ENCODE measurements at places on chromosomes 6 and 20.

GRCh38 chr20:58576603-58576970 is 61.4 kb upstream of the APCDD1L start:
- no peak for DNase-seq

DNA sequence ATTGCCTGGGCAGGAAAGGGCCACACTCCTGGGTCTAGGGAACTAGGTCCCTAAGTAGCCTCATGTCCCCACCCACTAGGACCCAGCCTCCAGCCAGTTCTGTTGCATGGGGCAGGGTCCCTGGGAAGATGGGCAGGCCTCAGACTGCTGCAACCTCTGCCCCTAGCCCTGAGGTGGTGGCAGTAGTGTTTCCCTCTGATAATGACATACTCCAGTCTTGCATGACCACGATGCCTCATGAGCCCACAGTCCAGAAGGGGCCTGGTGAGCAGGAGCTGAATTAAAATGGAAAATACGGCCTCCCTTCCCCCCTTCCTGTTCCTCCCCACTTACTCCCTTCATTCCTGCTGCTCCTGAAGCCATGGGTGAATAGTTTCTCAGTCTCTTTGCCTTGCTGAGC is 36.0 kb upstream of the SCRT2 start:
- no peak for DNase-seq

GRCh38 chr20:48530957-48531356 is 296.8 kb downstream of the PREX1 start:
- no peak for DNase-seq

GRCh38 chr20:62744741-62745191 is 36.1 kb downstream of the NTSR1 start:
- no peak for DNase-seq

DNA sequence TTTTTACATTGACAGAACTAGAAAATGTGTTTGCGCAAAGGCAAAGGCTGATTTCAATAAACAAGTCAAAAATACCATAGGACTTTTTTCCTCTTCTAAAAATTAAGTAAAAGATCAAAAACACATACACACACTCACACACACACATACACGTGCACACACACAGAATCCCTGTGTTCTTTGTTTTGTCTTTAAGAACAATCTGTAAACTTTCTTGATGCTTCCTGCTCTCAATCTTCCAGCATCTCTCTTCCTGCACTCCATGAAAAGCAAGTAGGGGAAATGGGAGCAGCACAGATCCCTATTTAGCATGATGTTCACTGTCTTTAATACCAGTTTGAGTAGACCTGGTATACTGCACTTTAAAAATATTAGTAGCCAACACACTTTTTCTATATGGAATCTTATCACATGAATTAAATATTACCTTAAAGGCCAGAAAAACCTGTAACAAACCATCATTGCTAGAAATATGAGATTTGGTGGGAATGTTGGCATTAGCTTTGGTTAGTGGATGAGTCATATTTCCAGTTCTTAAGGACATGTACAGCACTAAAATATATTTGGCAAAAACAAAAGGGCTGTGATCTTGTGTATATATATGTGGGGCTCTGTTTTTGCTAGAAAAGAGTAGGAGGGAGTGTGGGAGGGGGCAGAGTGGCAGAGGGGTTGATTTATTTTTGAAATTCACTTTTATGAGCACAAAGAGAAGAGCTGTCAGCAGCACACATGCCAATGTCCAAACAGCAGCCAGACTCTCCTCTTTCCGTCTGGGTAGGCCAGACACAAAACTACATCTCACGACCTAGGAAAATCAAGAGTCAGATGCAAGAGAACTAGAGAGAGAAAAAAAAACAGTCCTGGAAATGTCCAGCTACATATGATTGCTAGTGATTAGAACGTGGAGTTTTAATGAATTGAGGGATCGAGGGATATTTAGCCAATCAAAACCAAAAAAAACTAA is 4.6 kb downstream of the PTPRK start:
- DNase-seq = no peak

DNA sequence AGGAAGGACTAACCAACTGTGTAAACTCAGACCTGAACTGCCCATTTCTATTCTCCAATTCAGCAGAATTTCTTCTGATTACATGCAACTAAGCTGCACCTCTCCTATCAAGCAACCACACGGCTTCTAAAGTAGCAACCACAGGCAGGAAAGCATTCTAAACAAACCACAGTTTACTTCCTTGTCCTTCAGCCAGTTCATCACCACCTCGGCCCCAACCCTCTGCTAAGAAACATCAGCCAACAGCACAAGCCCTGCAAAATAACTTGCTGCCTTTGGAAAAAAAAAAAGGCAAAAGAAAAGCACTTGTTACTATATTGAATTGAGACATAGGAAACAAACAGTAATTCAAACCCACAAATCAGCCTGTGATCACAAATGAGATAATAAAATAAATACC is 140.3 kb downstream of the NFATC2 start:
- no peak for DNase-seq

DNA sequence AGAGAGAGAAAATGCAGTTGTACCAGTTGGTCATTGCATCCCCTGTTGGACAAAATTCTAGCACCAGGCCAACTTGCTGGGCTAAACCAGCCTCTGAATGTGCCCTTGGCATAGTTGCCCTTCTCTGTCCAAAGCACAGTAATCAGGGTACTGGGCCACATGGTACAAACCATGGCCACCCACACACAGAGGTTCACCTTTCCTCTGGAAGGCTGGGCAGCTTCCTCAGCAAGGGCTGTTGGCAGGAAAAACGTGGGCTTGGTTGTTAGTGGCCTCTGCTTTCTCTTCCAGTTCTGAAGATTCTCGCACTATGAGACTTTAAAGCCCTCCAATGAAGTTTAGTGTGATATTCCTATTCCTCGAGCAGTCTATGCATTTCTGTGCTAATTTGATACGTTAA is 706 bp downstream of the DDO start:
- DNase-seq = no peak

GRCh38 chr20:6630514-6630913 is 137.0 kb upstream of the BMP2 start:
- DNase-seq = no peak

DNA sequence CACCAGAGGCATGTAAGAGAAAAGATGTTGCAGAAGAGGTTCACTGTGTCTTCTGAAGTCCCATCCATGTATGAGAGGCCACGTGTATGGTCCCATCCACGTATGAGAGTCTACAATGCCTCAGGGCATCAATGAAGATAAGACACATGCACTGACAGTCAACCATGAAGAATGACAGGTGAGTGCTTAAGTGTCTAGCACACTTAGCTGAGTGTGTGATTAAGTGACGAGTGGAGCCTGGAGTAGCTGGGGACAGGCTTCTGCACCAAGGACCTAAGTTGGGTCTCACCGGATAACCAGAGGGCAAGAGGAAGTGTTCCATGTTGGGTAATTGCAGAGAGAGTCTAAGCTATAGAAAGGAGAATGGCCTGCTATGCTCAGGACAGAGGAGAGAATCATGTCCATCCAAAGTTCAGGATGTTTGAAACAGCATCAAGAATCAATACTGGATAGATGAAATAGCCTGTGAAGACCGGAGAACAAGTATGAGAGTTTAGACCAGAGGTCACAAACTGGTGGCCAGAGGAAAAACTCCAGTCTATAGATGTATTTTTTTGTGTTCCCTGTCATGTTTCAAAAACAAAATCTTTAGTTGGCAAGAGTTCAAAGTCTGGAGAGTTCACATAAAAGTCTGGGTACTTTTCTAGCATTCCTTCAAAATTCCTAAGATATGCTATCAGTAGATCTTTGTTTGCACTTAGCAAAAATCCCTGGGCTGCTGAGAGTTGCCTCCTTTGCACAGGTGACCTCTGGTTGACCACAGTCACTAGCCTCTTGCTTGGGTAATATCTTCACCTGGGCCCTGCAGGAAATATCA is 165.8 kb downstream of the KIF16B start:
- DNase-seq = no peak

DNA sequence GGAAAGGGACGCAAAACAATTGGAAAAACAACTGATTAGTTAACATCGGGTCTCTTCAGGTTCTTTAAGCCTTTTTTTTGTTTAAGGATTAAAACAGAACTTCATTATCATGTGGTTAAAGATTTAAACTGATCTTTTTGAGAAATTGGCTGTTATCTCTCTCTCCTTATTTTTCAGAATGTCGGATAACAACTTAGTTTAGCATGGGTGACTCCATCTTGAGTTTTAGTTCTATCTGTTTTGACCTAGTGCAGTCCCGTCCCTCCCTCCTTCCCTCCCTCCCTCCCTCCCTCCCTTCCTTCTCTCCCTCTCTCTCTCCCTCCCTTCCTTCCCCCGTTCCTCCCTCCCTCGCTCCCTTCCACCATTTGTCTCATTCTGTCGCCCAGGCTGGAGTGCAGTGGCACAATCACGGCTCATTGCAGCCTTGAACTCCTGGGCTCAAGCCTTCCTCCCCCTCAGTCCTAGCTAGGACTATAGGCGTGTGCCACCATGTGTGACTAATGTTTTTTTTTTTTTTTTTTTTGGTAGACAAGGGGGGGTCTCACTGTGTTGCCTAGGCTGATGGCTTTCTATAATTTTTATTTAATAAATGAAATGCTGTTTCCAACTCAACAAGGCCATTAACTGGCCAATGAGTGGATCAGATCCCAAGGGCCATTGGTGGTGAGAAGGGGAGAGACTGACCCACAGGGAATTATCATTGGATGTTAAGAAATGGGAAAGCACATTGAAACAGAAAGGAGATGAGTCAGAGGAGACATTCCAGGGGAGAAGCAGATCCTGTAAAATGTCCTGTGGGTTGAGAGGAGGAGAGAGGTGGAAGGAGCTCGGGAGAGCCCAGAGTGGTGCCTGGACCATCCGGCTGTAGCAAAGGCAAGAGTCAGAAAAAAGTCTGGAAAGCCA is 13.6 kb downstream of the BAK1 start:
- no peak for DNase-seq

GRCh38 chr20:61346996-61347395 is 94.9 kb downstream of the CDH4 start:
- no peak for DNase-seq

GRCh38 chr6:47300417-47300816 is 9.3 kb downstream of the TNFRSF21 start:
- no peak for DNase-seq

GRCh38 chr6:7561153-7561964 is 19.9 kb downstream of the DSP start:
- DNase-seq = no peak
